ENCODE measurements at places on chromosomes 4 and X.

- peak; percentile 92 for DNase-seq
These were observed 17.2 kb upstream of the RTL9 start for GRCh38 chrX:110341189-110342035.

- peak; percentile 0 for DNase-seq
These were observed 1953.1 kb upstream of the ADGRL3 start for GRCh38 chr4:59247032-59247431.

DNA sequence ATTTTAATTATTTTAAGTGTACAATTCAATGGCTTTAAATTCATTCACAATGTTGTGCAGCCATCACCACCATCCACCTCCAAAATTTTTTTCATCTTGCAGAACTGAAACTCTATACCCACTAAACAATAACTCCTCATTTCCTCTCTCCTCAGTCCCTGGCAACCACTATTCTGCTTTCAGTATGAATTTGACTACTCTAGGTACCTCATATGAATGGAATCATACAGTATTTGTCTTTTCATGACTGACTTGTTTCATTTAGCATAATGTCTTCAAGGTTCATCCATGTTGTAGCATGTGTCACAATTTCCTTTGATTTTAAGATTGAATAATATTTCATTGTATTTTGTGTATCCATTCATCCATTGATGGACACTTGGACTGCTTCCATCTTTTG is 46.9 kb downstream of the KIF4A start:
- no peak for DNase-seq

GRCh38 chrX:153999359-154000037 is 20.2 kb downstream of the IRAK1 start:
- DNase-seq = no peak

- DNase-seq = peak; percentile 87
These were observed 46.1 kb downstream of the HTRA3 start for GRCh38 chr4:8315435-8316250.

DNA sequence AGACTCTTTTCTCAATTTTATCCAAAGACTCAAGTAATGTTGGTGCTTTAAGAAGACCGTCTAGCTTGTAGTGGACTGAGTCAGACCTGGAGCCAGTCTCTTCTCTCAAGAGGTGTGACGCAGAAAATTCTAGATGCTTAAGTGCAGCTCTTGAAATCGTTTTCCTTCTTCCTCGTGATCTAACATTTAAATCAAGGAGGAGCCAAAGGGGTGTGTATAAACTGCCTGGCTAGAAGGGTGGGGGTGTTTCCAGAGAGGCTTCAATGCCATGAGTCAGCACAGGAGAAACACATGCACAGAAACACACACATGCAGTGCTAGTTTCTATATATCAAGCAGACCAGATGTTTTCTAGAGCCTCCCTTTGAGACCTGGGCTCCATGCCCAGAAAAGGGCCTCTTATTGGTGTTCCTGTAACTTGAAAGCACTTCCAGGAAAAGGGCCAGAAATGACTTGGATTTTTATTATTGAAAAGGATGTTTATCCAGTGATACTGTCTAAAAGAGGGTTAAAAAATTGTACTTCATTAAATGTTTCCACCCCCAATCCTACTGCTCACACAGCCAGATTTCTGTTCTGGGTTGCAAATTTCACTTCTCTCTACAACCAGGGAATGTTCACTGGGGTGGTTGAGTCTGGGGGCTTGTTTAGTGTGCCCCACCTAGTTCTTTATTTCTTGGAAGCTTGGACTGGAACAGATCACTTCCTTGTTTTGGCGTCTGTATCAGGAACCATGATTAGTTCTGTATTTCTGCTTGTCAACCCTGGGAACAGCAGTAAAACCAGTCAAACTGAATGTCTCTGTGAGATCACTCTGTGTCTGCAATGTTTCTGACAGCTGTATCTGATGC is at the start of gene CLIC2:
Gene CLIC2 (minus strand): TSS at position 129 of the 851 bp plus-strand sequence. CDS start 187 bp downstream, outside the sequence.
- peak; percentile 56 for DNase-seq

GRCh38 chr4:74642006-74642405 is 152.3 kb downstream of the BTC start:
- DNase-seq = no peak
